ENCODE measurements at places on chromosomes 1 and 21.

DNA sequence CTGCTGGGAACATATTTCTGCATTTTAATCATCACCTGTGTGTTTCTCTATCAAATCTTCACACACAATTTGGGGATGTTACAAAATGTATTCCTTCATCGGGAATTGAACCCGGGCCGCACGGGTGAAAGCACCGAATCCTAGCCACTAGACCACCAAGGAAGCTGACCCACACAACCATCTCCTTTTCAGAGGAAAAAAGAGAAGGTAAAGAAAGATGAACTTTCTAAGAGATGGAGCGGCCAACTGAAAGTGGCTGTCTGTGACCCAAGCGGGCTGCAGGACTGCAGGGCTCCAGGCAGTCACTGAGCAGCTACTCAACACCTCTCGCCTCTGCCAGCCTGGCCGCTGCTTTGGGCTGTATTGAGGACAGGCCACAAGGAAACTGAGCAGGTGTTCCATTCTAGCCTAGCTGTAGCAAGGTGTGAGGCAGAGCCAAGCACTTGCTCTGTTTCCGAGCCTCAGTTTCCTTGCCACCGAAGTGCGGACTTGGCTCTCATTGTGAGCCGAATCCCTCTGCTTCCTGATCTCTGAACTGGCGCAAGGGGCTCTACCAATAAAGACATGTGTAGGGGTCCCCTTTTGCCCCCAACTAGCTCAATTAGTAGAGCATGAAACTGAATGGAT, 156.9 kb upstream of the NBPF11 start:
- no peak for DNase-seq

DNA sequence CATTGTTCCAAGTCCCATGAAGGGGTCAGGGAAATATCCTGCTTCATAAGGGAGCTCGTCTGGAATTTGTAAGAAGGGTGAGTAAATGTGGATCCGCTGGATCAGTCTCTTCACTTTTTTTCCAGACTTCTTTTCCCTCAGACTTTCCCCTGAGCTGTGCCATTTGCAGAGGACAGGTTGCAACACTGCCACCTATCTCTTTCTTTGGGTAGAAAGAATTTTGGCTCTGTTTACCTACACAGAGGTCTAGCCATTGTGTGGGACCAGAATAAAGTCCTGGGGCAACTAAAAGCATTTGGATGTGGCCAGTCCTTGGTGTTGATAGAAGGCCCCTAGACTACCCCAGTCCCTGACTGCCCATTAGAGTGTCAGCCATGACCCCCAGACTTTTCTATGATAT, 1146.7 kb upstream of the PRMT6 start:
- no peak for DNase-seq

GRCh38 chr1:8516793-8517556, 199.1 kb downstream of the SLC45A1 start:
- no peak for DNase-seq

- no peak for DNase-seq
Observed at GRCh38 chr1:76006234-76006633, 68.3 kb upstream of the ST6GALNAC3 start.
